HepG2 (cell line): ENCODE measurements at places on chromosomes 2 and 18.

GRCh38 chr2:218783688-218784087 is 1.7 kb downstream of the CYP27A1 start:
- H3K4me3 ChIP-seq, result peak overlapping the region; percentile 97

DNA sequence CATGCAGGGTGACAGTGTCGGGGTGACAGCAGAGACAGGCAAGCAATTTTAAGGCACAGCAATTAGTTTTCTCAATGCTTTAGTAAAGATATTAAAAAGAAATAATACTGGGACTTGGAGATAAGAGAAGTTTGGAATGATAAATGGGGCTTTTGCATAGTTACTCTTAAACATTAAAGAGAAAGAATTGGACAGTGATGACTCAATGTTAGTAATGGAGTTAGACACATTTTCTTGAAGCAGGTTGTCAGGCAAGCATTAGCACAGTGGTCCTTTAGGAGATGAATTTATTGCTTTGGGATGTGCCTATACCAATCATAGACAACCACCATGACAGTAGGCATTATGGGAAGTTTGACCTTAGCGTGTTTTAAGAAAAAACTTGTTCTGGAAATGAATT is 228.3 kb upstream of the RAB12 start:
- peaks cover 42% of the 10 kb centered on the region; the same call in 2 of the 3 replicates for H3K36me3 ChIP-seq
- H3K4me3 ChIP-seq, result no peak overlapping the region
- no peak overlapping the region for H3K27ac ChIP-seq
- DNase-seq, result no peak

DNA sequence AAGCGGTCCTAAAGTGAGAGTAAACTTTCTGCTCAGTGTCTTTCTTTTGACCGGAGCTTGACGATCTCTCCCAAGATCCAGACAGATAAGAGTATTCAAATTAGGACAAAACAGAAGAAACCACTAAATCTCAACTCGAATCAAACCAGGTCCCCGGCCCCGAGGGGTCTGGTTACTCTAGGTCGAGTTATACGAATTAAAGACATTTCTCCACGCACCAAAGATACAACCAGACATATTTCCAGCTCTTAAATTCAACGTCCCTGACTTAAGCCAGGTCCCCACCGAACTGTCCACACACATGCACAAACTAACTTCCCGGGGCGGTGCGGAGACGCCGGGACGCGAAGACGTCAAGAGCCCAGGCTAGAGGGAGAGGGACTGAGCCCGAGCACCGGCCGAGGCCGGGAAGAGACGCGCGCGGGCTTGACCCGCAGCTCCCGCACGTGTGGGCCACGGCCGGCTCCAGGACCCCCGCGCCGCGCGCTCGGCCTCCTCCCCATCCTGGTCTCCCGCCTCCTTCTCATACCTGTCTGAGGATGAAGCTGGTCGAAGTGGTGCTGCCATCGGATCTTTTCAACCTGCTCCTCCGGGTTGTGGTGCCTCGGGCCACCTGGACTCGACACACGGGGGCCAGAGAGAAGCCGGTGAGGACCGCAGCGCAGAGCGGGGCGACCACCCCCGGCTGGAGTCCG is 896 bp downstream of the CACNB4 start:
- no peak for DNase-seq
- H3K27me3 ChIP-seq, result peaks cover 21% of the 10 kb centered on the region; the same call in 1 of the 2 replicates
- peak overlapping the region; percentile 45 for H3K4me3 ChIP-seq
- H3K4me1 ChIP-seq, result peaks cover 38% of the 10 kb centered on the region
- no peaks in the 10 kb centered on the region for H3K36me3 ChIP-seq
- no peak overlapping the region for H3K27ac ChIP-seq

- H3K4me3 ChIP-seq, result no peak overlapping the region; the same call in 1 of the 2 replicates
- DNase-seq, result no peak
- H3K27me3 ChIP-seq, result peaks cover 3% of the 10 kb centered on the region; the same call in 1 of the 3 replicates
These were observed 3.4 kb downstream of the FANCL start for GRCh38 chr2:58237741-58238140.
